ENCODE measurements at places on chromosomes 1 and 21. TPM values are rescaled to one million over a fixed set of nuclear protein-coding genes. Genes with fewer than 3 reads are reported as not detected.

HUNK gene
- not detected for total RNA-seq

GABRD gene
- total RNA-seq, result not detected

CROCC gene
- 18.9 TPM for total RNA-seq

CTH gene
- total RNA-seq, result 33.9 TPM

TIE1 gene
- not detected for total RNA-seq

SRSF11 gene
- total RNA-seq, result 153 TPM

DNA sequence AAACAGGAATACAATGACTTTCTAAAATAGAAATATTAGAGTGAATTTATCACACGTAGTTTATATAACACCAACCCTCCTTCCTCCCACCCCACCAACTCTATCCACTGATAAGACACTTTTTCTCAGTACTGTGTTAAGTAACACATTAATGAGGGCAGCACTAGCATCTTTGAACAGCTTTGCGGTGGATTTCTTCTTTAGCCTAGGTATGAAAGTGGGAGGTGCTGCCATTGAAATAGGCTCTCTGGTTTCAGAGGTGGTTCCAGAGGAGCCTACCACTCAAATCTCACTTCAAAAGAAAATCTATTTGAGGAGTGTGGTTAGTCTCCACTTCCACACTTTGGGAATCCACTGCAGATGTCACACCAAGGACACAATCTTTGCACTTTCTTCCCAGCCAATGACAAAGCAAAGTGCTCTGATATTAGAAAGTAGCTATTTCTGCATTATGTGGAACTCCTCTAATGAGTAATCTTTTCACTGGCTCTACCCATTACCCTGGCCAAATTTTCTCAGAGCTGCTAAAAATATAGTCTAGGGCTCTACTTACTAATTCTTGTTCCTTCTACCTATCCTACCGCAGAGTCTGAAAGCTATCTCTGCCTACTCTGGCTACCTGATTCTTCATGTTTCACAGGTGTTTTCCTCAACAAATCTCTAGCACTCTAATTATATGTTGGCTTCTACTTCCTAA is 1667.8 kb downstream of the MRPL39 start:
- DNase-seq, result no peak

GRCh38 chr1:212402666-212403321 is 11.9 kb downstream of the PACC1 start:
- peak; percentile 31 for DNase-seq

DNA sequence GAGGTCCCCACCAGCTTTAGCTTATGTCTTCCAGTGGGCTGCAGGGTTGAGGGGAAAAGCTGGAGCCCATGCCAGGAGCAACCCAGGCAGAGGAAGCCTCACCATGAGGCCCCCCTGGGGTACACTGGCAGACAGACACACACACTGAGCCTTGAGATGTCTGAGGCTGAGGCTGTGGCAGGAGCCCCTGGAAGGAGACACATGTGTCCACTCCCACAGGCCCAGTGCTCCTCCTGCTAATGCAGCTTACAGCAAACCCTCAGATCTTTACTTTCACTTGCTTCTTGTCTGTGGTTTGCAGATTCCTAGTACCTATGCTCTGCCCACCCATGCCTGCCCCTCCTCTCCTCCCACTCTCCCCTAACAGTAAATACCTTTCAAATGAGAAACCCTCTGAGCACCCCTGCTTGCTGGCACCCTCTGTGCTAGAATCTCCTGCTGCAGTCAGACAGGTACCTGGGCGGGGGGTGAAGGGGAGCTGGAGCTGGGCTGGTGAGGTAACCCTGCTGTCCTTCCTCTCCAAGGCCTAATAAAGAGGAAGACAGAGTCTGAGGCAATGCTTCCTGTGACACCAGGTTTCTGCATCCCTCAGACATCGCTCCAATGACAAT is 63.4 kb upstream of the NEK2 start:
- DNase-seq, result peak; percentile 63

DNM3 gene
- 1.7 TPM for total RNA-seq

WDR64 gene
- not detected for total RNA-seq

STYXL2 gene
- total RNA-seq, result not detected

Measured in PC-9 (cell line).